ENCODE measurements at places on chromosomes 3 and 15. TPM values are rescaled to one million over a fixed set of nuclear protein-coding genes. Genes with fewer than 3 reads are reported as not detected.

Gene RTP4
- total RNA-seq, result not detected

Gene TRH
- not detected for total RNA-seq

Gene APH1B
- 16.9 TPM for total RNA-seq

Gene ZNF80
- total RNA-seq, result not detected

Gene MINAR1
- 2.3 TPM for total RNA-seq

Gene ACTC1
- total RNA-seq, result 0.11 TPM

Gene GOLGB1
- 86.4 TPM for total RNA-seq

Gene MED12L
- total RNA-seq, result 0.11 TPM
